ENCODE measurements at places on chromosomes 1 and 21.

DNA sequence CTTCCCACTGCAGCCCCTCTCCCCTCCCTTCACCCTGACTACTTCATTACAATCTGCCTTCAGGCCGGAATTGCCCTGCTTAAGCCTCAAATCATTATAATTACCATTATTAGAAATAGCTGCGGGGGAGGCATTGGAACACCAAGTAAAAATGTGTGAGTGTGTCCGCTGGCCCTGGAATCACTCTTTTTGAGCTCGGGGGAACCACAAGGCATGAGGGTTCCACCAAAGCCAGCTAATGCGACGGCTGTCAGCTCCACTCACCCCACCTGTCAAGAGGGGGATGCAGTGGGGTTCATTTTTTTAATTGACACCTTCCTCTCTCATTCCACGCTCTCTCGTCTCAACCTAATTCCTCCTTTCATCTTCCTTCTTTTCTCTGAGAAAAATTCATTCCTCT lies 177.2 kb downstream of the PBX1 start:
- DNase-seq: no peak

GRCh38 chr1:156578055-156578454 lies 1.5 kb upstream of the TTC24 start:
- DNase-seq: no peak

DNA sequence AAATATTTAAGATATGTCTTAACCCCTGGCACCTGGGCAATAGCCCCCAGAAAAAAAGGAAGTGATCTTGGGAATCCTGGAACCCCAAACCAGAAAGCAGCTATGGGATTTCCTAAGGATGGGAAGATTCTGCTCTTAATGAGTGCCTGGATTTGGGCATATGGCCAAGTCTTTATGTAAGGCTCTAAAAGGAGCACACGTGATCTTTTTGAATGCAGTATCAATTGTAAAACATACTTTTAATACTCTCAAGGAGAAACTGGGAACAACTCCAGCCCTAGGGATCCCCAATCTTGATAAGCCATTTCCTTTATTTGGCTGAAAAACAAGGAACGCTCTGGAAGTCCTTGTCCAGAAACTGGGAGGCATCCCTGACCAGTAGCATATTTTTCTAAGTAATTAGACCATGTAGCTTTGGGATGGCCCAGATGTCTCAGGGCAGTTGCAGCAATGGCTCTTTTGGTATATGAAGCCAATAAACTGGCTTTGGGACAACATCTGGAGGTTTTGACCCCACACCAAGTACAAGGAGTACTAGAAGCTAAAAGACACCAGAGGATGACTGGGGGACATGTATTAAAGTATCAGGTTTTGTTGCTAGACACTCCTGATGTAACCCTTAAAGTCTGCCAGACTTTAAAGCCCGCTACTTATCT lies 80.9 kb upstream of the KIAA0040 start:
- no peak for DNase-seq

- peak; percentile 71 for DNase-seq
These were observed 155.5 kb downstream of the GLUL start for GRCh38 chr1:182235952-182236650.

DNA sequence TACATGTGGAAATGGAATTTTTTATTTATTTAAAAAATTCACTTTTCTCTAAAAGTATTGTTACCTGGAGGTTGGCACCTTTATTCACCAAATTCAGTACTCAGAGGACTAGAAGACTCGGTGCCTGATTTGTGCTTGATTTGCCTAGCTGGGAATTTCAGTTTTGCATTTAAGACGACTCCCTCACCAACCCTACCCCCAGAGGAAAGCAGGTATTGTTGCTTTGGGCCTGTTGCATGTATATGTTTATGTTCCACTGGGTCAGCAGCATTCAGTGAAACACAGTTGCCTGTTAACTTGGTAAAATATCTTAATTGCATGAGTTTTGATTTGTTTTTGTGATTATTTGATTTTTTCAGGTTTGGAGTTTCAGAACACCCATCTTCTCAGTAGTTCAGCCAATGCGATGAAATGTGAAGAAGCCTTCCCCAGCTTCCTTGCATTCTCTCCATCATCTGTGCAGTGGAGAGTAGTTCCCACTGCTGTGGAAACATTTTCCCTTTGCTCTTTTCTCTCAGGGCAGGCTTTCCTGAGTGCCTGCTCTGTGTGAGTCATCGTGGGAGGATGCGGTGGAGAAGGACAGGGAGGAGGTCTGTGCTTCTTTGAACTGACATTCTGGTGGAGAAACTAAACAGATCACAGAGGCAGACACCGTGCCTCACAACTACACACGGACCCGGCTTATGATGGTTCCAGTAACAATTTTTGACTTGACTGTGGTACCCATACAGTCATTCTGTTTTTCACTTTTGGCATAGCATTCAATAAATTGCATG lies 6.4 kb downstream of the ADARB1 start:
- DNase-seq: peak; percentile 79

DNA sequence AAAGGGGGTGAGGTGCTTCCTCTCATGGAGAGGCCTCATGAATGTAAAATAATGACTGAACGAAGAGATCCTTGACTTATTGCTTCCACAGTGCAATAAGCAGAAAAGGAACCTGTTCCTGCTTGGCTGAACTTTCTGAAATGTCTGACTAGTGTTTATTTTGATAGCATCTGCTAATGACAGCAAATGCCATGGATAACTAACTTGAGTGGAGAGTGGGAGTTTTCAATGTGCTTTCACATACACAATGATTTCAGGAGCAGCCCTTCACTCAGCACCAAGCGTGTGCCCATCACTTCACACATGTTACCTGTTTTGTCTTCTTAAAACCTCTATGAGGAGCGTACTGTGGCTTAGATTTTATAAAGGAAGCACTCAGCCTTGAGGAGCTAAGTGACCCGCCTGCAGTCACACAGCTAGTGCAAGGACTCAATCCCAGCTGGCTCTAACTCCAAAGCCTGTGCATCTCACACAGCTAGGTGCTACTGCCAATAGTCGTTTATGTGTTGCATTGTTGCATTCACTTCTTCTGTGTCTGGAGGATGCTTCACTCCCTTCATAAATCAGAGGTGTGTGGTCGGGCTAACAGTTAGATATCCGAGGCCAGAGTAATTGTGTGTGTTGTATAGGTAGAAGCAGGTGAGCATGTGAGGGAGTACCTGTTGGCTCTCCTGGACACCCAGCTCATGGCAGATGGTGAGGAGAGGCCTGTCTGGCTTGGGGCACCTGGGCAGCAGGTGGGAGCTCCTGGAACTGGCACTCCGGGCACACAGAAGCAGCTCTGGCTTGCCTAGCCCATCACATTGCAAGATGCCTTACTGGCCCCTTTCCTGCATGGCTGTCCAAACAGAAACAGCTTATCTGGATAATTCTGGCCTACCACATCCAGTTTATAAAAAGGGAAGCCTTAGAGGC lies 12.8 kb downstream of the CASQ2 start:
- DNase-seq: no peak

Measured in AG20443 (cell line).